ENCODE measurements at places on chromosomes 13 and 19.

GRCh38 chr13:49653478-49653877, 25.2 kb downstream of the ARL11 start:
- DNase-seq, result no peak

DNA sequence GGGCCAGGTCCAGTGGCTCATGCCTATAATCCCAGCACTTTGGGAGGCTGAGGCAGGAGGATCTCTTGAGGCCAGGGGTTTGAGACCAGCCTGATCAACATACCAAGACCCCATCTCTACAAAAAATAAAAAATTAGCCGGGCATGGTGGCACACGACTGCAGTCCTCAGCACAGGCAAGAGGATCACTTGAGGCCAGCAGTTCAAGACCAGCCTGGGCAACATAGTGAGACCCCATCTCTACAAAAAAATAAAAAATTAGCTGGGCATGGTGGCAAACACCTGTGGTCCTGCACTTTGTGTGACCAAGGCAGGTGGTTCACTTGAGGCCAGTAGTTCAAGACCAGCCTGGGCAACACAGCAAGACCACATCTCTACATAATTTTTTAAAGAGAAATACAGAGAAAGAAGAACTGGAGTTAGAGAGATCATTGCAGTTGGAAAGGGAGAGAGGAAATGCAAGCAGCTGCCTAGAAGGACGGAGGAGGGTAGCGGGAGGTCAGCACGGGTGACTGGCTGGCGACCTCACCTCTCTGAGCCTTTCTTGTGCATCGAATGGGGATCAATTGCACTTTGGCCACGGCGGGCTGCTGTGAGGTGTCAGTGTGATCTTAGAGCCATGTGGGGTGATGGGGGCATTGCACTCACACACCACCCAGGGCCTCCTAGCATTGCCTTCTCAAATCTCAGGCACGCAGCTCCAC, 13.9 kb downstream of the BCAM start:
- DNase-seq, result peak; percentile 77

DNA sequence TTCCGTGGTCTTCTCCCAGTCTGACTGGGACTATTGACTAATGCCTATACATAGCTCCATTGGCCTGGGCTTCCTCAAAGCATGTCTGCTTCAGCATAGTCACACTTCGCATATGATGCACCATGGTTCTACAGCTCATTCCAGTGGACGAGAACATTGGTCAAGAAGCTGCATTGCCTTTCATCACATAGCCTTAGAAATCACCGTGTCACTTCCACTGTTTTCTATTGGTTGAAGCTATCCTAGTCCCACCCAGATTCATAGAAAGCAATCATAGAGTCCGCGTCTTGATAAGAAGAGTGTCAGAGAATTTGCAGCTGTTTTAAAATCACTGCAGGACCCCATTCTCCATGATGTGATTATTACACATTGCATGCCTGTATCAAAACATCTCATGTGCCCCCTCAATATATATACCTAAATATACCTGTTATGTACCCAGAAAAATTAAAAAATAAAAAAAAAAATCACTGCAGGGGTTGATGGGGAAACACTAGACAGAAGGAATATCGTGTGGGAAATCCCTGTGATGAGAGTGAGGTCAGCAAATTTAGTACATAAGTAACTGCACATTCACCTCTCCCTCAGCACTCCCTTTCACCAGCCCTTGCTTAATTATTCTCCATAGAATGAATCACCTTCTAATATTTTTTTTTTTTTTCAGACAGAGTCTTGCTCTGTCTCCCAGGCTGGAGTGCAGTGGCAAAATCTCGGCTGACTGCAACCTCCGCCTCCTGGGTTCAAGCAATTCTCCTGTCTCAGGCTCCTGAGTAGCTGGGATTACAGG, 2.2 kb upstream of the ARHGAP33 start:
- DNase-seq, result no peak

GRCh38 chr13:97307882-97308624, 85.9 kb downstream of the MBNL2 start:
- DNase-seq, result peak; percentile 25

DNA sequence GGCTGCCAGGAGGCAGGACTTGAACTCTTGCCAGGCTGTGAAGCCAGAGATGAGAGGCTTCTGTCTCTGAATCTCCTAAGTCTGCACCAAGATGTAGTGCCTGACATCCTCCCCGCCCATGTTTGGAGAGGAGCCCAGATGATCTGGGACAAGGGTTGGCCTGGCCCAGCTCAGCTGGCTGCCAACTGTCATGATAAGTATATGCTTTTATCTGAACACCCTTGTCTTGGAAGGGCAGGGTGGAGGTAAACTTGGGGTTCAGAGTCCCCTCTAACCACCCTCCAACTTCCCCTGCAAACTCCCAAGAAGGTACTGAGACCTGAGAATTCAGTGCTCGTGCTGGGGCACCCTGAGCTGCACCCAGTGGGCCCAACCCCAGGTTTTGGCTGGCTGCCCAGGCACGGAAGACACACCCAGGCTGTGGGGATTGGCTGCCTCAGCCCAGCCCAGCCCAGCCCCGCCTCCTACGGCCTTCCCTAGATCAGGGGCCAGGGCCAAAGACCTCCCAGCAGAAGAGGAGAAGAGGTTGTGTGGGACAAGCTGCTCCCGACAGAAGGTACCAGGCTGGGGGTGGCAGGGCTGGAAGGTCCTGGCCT, at the start of gene CYP4F12:
Gene CYP4F12 (plus strand): TSS at position 508 of the 596 bp plus-strand sequence. CDS start 443 bp downstream, outside the sequence.
- peak; percentile 68 for DNase-seq

- DNase-seq, result no peak
Measured at GRCh38 chr19:33868076-33868735, 71.5 kb downstream of the KCTD15 start.

GRCh38 chr13:27573265-27573664, 47.1 kb downstream of the LNX2 start:
- DNase-seq, result no peak

DNA sequence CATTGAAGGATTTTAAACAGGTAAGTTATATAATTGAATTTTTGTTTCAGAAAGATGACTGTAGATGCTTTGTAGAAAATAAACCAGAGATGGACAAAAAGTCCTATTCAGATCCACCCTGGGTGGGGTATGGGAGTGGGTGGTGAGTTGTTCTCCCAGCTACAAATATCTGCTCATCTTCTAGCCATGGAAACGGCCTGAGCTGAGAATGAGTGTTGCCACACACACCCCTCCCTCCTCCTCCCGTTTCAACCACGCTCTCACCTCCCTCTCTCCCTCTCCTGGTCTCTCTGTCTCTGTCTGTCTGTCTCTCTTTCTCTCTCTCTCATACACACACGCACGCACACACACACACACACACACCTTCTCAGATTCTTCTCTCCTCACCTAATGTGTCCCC, 26.4 kb downstream of the SERTM1 start:
- no peak for DNase-seq

DNA sequence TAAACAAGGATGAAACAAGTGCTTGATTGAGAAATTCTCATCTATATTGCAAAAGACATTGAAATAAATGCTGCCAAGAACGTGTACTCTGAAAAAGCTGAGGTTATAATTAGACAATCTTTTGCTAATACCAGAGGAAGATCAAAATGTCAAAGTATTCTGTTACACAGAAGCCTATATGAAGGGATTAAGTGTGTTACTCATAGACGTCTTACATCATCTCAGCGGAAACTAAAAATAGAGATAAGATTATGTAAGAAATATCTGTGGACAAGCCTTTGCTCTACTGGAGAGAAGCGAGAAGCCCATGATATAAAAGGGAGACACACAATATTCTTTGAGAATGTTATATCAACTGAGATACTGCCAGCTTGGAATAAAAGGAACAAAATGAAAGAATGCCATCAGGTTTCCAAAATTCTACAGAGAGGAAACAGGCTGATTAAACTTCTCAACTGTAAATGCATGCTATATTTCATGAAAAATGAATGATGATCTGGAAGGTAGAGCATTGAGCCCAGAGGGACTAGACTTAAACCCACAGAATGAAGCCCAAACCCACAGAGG, 699.0 kb downstream of the GPC5 start:
- DNase-seq, result no peak

- no peak for DNase-seq
Measured at GRCh38 chr13:33286128-33286527, 573 bp upstream of the STARD13 start.

DNA sequence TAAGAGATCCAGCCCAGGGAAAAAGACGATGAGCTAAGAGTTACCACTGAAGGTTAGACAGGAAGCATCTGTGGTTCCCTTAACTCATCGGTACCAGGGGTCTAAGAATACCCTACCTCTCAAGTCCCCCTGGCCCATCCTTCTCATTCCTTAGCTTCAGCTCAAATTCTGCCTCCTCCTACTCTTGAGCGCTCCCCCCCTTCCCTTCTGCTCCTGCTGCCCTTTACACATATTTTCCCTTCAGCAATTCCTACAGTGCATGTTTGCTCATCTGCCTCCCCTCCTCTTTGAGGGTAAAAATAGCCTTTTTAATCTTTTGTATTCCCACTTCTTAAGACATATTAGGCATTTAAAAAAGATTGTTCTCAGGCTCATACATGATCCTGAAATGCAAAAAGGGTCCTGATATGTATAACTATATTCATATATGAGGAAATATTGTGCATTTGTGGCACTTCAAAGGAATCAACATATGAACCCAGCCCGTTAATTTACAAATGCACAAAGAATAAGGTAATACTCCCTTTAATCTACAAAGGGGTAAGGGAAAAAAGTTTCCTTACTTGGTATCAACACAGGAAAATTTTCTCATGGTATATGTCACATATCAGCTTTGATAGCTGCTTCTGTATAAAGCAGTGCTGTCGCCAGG, 33.1 kb downstream of the LNX2 start:
- no peak for DNase-seq

DNA sequence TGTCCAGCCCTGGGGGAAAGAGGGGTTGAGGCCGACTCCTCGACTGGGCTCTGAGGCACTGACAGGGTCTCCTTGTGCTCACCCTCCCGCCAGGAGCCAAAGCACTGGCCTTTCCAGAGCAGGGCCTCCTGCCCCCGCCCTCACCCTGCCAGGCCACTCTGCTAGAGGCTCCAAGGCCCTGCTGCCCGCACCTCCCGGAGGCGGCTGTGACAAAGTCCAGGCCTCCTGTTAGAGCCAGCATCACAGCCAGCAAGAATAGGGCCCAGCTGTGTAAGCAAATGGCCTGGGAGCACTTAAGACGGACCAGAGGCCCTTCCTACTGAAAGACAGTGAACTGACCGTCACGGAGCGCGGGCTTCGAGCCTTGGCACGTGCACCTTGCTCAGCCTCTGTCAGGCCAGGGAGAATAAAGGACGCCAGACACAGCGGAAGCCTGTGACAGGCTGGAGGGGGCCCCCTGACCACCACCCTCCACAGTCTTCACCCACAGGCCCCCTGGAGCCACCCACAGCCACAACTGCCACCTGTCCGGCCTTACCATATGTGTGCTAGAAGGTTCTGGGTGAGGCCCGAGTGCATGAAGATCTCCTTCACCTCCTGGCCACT, 50.9 kb downstream of the EPS15L1 start:
- DNase-seq, result no peak

- DNase-seq, result no peak
Measured at GRCh38 chr19:7196763-7197118, 97.5 kb downstream of the INSR start.

- DNase-seq, result no peak
Measured at GRCh38 chr13:107069108-107069776, 501.3 kb upstream of the ARGLU1 start.

- DNase-seq, result no peak
Measured at GRCh38 chr13:112716841-112717520, 27.1 kb downstream of the ATP11A start.

GRCh38 chr19:20423381-20424197, 142.0 kb downstream of the ZNF737 start:
- DNase-seq, result no peak

- DNase-seq, result no peak
Measured at GRCh38 chr19:2586196-2586595, 110.3 kb downstream of the GADD45B start.

DNA sequence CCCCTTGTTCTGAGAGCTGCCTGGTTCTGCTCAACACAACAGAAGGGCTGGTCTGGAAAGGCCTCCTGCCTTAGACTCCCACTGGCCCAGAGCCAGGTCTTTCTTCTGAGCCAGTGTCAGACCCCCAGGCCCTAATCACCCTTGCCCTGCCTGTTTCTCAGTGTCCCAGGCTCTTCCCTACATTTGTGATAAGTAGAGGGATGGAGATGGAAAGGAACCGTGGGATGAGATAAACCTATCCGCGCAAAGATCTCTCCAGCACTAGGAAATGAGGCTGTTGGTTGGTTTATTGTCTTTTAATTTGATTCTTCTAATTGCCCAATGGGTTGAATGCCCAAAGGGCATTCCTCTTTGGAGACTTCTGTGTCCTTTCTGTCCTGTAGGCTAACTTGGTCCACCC, 470.0 kb downstream of the TSHZ3 start:
- no peak for DNase-seq

DNA sequence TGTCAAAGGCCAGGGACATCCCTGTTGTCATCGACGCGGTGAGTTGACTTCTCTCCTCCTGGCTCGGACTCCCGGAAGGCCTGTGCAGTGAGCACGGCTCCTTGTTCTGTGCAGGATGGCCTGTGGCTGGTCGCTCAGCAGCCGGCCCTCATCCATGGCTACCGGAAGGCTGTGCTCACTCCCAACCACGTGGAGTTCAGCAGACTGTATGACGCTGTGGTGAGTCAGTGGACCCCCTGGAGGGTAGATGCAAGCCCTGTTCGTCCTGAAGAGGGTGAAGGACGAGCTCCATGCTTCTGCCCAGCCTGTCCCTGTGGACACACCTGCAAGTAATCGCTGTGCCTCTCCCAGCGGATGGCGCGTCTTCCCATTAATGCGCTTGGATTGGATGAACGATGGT, 19.2 kb downstream of the NAXD start:
- DNase-seq, result no peak

DNA sequence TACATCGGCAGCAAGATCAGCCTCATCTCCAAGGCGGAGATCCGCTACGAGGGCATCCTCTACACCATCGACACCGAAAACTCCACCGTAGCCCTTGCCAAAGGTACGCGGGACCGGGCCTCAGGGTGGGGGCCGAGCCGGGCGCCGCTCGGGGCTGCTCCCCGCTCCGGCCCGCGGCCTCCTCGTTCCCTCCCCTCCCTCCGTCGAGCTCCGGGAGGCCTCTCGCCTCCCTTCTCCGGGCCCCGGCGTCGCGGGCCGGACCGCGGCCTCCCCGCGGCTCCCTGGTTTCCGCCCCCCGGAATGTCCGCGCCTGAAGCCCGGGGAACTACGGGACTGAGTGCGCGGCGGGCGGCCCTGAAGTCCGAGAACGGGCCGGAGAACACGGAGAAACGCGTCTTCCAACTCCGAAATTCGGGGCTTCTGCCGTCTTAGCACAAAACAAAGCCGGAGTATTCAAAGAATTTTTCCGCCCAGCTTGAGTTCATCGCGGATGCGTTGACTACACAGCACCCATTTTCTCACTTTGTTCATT, 423 bp downstream of the LSM14A start:
- DNase-seq, result peak; percentile 18

DNA sequence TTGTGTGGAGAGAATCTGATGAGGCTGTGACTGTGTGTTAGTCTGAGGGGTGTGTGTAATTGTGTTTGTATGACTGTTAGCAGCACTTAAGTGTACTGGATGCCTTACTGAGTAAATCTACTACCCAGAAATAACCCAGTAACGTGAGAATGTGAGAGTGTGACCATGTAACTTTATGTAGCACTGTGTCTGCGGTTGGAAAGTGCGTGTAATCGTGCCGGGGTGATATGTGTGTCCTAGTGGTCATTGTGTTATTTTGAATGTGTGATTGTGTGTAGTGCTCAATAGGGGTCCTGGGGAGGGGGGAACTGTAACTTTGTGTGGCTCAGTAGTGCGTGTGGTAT, 550 bp downstream of the ZNF383 start:
- DNase-seq, result no peak

- DNase-seq, result no peak
Measured at GRCh38 chr13:99756281-99756680, 215.3 kb downstream of the ZIC5 start.
